Activated naive CD4-positive, alpha-beta T cell treated with anti-CD3 and anti-CD28 coated beads, Interleukin-2, amount 50 U/mL, for 72 hours (primary cell): ENCODE measurements at places on chromosomes 5 and 9.

DNA sequence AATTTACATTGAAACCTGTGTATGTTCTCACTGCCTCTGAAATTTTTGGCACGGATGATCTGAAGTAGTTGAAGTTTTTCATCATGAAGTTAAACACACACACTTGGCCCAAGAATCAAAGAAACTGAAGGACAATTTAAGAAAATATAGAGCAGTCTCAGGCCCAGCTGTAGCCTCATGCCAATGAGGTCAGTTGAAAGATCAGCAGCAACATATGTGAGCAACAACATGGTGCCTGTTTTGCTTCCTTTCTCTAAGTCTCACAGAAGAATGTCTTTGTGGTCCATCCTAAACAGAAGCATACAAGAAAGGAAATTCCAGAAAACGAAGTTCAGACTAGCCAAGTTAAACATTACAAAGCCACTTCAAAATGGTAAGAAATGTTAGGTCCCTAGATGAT is 1737.2 kb downstream of the MAT2B start:
- no peak for DNase-seq

- DNase-seq: no peak
Measured at GRCh38 chr5:16952968-16953671, 17.0 kb upstream of the MYO10 start.

DNA sequence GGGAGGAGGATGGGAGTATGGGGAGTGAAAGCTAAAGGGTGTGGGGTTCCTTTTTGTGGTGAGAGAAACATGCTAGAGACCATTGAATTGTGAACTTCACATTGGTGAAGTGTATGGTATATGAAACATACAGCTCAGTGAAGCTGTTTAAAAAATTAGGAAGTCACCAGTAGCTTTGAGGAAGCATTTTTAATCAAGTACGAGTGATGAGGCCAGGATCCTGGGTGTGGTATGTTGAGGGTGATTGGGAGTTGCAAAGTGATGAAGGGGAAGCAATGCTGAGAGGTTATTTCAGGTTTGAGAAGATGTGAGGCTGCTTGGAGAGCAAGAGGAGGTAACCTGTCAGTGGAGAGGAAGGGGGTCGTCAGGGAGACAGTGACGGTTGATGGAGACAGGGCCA is 22.7 kb upstream of the CLK4 start:
- no peak for DNase-seq

GRCh38 chr9:126876531-126876930 is 16.1 kb downstream of the ZBTB34 start:
- DNase-seq: no peak

DNA sequence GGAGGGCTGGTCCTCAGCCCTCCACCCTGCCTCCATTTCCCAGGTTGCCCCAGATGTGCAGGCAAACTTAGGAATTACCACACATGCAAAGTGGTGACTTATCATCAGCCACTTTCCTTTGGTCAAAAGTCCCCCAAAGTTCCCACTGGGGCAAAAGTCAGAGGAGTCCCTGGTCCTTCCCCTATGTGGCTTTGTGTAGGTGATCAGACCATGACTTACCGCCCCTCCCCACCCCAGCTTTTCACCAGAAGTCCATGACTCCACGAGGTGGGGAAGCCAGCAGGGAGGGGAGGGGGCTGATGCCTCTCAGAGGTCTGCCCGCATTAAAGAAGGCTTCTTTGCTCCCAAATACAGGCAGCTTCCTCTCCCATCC is 5.8 kb downstream of the TRAF1 start:
- no peak for DNase-seq

DNA sequence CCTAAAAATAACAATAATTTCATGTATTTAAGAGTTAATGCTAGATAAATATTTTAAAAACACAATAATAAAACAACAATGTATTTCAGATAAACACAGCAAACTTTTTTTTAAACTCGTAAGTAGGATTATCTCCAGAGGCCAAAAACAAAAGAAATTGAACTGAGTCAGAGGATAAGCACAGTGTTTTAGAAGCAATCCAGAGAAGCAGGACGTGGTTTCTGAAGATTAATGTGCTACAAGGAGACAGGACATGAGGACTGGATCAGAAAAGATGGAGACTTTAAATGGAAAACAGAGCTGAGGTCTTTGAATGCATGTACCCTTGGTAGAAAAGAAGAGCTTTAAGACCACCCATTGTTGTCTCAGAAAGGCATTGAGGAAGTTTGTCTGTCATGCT is 491.2 kb upstream of the TLE4 start:
- DNase-seq: no peak

DNA sequence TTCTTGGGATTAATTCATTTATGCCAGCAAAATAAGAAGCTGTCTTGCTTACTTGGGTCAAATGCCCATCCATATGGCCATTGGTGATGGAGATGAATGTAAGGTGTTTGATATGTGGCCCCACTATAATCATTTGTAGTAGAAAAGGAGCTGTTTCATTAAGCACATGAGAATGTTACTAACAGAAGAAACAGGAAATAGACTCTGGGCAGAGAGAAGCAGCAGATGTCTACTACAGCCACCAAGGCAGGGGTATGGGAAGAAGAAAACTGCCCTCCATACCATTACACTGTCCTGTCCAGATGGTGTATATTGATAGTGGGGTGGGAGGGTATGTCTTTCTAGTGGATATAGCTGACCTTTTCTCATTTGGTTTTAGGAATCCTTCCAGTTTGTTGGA is 386.6 kb upstream of the CLINT1 start:
- no peak for DNase-seq

DNA sequence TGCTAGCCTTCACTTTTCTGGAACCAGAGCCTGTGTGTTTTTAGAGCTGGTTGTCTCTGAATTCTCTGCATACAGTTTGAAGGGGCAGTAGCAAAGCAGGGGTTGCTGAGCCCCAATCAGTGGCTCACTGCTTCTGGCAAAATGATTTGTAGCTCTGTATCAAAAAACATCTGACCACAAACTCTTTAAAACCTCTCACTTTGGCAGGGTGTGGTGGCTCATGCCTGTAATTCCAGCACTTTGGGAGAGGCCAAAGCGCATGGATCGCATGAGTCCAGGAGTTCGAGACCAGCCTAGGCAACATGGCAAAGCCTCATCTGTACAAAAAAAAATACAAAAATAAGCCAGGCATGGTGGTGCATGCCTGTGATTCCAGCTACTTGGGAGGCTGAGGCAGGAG is 28.3 kb upstream of the APC start:
- no peak for DNase-seq

DNA sequence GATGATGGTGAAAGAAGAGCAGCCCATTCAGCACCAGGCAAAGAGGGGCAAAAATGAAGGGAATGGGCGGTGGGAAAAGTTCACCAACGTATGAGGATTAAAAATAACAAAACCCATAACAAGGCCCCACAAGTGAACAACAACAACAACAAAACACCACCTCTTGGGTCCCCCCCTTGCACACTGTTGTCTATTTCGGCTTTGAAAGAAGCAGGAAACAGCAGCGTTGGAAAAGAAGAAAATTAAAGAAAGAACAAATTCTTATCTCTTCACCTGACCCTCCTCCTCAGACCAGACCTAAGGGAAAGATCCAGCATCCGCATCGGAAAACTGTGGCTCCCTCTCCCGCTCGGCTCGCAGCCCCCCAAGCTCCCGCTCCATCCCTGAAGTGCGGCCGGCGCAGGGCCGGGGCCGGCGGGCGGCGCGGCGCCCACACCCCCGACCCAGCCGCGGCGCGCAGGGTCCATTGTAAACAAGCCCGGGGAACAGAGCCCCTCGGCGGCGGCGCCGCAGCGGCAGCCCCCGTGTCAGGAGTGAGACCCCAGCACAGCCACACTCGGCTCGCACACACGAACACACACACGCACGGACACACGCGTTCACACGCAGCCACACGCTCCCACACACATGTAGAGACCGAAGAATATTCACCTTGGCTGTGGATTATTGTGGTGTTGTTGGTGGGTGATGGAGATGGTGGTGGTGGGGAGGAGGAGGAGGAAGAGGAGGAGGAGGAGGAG is 535 bp downstream of the RFX3 start:
- DNase-seq: no peak

DNA sequence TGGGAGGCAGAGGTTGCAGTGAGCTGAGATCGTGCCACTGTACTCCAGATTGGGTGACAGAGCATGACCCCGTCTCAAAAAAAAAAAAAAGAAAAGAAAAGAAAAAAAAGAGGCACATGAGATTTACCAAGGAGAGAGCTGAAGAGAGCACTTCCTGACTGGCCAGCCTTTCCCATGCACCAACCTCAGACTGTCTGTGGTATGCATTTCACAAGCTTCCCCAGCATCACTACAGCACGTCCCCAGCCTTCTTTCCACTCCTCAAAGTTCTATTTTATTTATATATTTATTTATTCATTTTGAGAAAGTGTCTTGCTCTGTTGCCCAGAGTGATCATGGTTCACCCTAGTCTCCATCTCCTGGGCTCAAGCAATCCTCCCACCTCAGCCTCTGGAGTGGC is 13.6 kb upstream of the FUBP3 start:
- no peak for DNase-seq

DNA sequence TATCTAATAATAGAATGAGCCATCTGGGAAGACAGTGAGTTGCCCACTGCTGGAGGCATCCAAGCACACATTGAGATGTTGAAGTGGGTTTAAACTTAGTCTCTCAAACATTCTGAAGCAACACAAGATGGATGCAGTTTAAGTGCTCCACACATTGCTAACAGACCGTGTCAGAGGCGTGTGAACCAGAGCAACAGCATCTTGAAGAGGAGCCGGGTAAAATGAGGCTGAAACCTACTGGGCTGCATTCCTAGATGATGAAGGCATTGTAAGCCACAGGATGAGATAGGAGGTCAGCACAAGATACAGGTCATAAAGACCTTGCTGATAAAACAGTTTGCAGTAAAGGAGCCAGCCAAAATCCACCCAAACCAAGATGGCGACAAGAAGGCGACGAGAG is 73.5 kb upstream of the TMEM215 start:
- no peak for DNase-seq

DNA sequence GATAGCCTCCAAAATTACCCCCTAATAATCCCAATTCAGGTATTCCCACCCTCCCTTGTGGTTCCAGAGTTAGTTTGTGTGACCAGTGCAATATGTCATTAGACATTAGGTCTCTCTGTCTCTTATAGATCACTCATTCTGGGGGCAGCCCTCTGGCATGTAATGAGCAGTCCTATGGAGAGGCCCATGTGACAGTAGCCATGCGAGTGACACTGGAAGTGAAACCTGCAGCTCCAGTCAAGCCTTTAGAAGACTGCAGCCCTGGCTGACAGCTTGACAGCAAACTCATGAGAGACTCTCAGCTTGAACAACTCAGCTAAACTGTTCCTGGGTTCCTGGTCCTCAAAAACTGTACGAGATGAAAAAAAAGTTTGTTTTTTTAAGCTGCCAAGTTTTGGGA is 54.0 kb upstream of the HSPB3 start:
- no peak for DNase-seq

- DNase-seq: no peak
Measured at GRCh38 chr5:143879646-143880045, 67.7 kb downstream of the HMHB1 start.

DNA sequence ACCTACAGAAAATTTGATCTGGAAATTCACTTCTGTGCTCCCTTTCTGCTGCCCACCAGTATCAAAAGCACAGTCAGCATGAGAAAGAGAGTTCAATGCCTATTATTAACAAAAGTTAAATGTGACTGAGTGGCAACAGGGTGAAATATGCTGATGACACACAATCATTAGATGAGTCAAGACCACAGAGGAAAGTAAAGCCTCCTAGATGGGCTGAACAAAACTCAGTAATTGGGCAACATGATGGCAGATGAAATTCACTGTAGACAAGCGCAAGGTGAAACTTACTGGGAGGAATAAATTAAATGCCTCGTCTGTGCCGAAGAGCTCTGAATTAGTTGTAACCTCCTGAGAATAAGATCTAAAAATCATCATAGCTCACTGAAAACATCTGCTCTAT is 752.8 kb downstream of the IRX1 start:
- DNase-seq: no peak

GRCh38 chr9:91489361-91489899 is 65.8 kb upstream of the NFIL3 start:
- DNase-seq: no peak

DNA sequence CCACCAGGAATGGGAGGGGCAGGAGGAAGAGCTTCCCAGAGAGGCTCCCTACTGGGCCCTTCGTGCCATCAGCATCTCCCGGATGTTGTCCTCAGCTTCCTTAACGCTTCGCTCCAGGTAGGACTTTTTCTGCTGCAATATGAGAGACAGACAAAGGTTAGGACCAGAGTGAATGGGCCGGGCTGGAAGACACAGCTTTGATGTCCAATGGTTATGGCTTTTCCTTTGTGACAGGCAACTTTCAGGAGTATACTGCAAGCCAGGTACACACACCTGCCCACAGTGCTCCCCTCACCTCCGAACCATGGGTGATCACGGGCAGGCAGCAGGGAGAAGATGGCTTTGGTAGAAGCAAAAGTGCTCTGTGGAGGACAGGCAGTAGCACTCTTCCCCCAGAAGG is 57.0 kb downstream of the PFDN1 start:
- DNase-seq: no peak

- DNase-seq: no peak
Measured at GRCh38 chr9:136997371-136997770, 1.0 kb upstream of the CLIC3 start.

GRCh38 chr5:116395226-116395625 is 179.4 kb downstream of the SEMA6A start:
- no peak for DNase-seq
